ENCODE measurements at places on chromosomes 1 and 21. TPM values are rescaled to one million over a fixed set of nuclear protein-coding genes. Genes with fewer than 3 reads are reported as not detected.

Gene SLC44A3
- total RNA-seq: 49.6 TPM

Gene TEKT2
- total RNA-seq: 5.7 TPM

Gene ADAMTSL4
- total RNA-seq: 20.0 TPM

Gene S100PBP
- 40.1 TPM for total RNA-seq

- DNase-seq: no peak
These were observed 1059.0 kb upstream of the PRMT6 start for GRCh38 chr1:105997516-105997915.

- peak; percentile 77 for DNase-seq
These were observed 532 bp downstream of the ERO1B start for GRCh38 chr1:236281198-236281653.

GRCh38 chr1:7609311-7609994, 161.6 kb upstream of the VAMP3 start:
- no peak for DNase-seq

DNA sequence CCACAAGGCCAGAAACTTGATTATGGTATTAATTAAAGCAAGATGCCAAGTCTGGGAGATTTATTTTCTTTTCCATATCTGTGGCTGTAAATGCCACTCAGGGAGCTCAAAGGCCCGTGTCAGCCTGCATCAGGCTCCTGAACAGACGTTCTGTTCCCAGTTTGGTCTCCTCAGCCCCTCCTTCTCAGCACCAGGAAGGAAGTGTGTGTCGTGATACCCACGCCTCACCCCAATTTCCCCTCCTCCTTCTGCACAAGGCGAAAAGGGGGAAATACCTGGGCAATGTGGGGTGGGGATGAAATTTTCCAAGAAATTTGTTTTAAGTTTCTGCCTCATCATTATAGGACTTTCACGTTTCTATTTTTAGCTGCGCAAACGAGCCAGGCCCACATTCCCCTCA, 112.0 kb downstream of the SYF2 start:
- DNase-seq: no peak
